Amniotic epithelial cell (primary cell): ENCODE measurements at places on chromosomes 2 and 18.

DNA sequence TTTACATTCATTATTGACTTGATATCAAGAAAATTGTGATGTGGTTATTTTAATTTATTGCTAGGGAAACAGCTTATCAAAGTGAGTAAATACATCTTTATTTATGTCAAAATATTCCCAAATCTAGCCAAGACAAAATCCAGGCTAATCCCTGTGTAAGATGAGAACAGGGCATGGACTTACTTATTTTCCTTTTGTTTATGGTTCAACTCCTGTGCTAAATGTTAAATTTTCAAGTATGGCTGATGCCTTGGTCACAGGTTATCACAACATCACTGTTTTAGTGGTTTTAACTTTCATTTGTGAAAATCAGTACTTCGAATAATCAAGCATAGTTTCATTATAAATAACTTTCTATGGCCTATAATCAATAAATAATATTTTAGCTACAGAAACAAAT, 657.0 kb upstream of the SYT4 start:
- DNase-seq, result no peak

DNA sequence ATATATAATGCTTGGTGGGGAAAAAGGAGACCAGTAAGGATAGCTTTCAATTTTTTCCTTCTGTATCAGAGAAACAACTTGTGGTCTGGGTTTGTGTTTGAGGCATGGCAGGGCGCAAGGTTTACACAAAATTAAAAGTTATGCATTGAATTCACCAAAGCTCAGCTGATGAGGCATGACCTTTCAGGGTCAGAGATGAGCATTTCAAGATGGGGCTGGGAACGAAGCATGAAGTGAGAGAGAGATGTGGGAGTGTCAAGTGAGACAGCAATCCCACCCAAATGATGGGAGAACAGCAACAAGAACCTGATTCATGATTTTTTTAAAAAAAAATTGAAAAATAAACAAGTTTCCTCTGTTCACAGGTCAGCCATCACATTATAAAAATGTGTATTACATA, 4.9 kb downstream of the GPR55 start:
- no peak for DNase-seq

- no peak for DNase-seq
Observed at GRCh38 chr18:26386441-26386840, 160.2 kb downstream of the TAF4B start.

DNA sequence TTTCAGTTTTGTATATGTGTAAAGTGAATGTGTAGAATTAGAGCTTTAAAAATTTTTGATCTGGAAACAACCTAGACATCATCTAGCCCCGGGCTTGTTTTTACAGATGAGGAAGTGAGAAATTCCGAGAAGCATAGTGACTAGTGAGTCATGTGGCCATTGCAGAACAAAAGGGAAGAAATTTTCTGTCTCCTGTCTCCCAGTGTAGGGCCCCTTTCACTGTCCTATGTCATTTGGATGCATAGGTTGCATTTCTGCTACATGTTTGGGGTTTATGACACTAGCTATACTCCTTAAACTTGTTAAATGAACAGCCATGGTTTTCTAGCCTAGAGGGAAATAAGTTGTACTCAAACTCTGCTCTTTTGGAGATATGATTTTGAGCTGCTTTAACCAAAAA, 84.6 kb downstream of the PLCL1 start:
- DNase-seq, result peak; percentile 33

DNA sequence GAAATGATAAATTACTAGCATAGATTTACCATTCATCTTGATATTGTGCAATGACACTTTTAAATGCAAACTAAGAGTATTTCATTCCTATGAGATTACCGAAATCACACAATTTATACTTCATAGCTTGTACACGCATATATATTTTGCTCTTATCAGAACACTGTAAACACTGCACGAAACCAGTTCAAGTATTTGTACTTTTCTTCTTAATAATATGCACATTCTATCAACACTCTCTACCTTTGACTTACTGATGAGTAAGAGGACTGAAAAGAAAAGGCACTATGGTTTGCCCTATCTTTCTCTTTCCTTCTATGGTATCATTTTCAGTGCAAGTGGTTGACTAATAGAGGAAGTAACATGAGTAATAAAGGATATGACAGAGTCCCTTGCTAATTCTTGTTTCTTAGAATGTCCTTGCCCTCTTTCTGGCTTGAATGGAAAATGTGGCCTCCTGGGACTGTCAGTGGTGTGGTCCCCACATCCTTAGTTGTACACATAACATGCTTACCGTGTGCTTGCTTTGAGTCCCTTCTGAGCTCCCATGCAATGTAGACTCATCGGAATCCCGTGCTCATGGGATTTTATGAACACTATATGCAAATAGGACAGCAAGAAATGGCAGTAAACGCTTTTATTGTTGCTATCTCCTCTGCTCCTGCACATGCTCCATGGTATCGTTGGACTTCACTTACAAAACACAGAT, 363.5 kb upstream of the TNP1 start:
- peak; percentile 96 for DNase-seq

- DNase-seq, result no peak
Observed at GRCh38 chr2:48315896-48316194, 214.1 kb upstream of the STON1 start.

DNA sequence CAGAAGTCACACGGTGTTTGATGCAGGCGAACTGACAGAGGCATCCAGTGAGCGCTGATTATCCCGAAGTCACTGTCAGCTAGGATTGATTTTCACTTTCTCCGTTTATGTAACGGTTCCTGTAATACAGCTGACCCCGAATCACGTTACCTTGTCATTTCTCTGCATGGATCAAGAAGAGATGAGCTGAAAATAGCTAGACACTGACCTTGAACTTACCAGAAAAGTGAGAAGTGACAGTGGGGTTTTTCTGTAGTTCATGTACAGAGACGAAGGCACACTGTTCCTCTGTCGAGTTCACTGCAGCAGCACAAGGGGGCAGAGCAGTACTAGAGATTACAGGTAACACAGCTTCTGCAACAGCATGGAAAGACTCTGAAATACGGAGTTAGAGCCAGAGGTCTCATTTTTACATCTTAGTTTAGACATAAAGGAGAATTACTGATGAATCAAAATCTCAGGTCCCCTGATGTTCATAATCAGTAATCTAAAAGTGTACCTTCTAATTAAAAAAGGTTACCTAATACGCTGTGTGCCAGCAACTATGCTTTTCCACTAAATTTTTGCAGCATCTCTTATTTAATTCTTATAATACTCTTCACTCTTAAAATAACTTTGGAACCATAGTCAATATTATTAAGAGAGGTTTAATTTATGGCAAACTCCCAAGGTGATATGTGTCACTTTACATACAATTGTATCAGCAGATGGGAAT, 33.1 kb downstream of the ARHGAP15 start:
- DNase-seq, result peak; percentile 55
